OCI-M1 (cell line): ENCODE measurements at places on chromosomes 11 and 22.
A peak's percentile ranks its signal among the peaks of the same experiment; 100 is the strongest.

DNA sequence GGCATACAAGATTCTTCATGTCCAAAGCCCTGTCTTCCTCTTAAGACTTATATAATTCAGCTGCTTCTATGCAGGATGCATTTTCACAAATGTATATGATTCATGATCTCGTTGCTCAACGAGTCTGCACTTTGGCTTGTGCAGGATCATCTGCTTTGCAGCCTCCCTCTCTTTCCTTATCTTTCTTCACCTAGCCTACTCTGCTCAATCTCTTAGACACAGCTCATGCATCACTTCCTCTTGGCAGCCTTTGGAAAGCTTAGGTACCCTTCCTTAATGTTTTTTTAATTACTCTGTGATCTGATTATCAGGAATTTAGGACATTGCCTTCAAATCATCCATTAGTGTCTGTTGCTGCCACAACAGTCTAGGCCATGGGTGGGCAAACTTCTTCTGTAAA, 673.8 kb downstream of the NELL1 start:
- no peak for DNase-seq

GRCh38 chr11:46738887-46739286, 19.9 kb downstream of the F2 start:
- no peak for DNase-seq

GRCh38 chr11:115649461-115649860, 145.2 kb upstream of the CADM1 start:
- DNase-seq: no peak

DNA sequence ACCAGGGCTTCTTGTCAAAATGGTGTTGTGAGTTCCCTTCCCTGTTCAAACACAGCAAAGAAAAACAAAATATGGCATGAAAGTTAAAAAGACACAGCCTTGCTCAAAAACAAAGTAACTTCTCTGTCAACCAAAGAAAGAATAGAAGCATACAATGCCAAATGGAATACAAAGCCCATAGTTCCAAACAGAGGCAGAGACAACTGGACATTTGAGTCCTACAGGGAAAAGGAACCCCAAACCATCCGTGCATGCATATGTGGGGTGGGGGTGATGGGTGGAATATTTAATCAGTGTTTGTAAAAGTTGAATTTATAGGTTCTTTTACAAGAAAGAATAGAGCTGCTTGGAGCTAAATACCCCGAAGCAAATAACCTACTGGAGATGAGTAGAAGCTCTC, 218.7 kb downstream of the FAM76B start:
- DNase-seq: no peak

DNA sequence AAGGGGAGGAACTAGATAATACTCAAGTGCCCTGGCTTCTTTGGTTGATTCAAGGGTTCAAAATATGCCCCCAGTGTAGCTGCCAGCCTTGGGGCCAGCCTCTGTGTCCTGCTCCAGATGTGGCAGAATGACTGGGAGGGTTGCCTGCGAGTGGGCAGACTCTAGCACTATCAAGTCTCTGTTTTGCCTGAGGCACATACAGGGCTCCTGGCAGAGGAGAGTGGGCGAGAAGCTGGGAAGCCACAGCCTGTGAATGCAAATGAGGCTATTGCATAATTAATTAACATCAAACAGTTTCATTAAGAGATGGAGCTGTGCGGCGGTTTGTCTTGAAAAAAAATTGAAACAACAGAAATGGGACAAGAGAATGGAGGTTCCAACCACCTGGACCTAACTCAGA, 50.8 kb downstream of the BUD13 start:
- DNase-seq: no peak

GRCh38 chr11:123434262-123434661, 4.2 kb downstream of the GRAMD1B start:
- DNase-seq: peak; percentile 65

GRCh38 chr22:23219822-23220484, 39.6 kb downstream of the BCR start:
- peak; percentile 55 for DNase-seq

GRCh38 chr22:36901411-36902142, 11.9 kb upstream of the CSF2RB start:
- DNase-seq: peak; percentile 94

GRCh38 chr11:94968334-94968958, 4.9 kb downstream of the CWC15 start:
- peak; percentile 35 for DNase-seq

DNA sequence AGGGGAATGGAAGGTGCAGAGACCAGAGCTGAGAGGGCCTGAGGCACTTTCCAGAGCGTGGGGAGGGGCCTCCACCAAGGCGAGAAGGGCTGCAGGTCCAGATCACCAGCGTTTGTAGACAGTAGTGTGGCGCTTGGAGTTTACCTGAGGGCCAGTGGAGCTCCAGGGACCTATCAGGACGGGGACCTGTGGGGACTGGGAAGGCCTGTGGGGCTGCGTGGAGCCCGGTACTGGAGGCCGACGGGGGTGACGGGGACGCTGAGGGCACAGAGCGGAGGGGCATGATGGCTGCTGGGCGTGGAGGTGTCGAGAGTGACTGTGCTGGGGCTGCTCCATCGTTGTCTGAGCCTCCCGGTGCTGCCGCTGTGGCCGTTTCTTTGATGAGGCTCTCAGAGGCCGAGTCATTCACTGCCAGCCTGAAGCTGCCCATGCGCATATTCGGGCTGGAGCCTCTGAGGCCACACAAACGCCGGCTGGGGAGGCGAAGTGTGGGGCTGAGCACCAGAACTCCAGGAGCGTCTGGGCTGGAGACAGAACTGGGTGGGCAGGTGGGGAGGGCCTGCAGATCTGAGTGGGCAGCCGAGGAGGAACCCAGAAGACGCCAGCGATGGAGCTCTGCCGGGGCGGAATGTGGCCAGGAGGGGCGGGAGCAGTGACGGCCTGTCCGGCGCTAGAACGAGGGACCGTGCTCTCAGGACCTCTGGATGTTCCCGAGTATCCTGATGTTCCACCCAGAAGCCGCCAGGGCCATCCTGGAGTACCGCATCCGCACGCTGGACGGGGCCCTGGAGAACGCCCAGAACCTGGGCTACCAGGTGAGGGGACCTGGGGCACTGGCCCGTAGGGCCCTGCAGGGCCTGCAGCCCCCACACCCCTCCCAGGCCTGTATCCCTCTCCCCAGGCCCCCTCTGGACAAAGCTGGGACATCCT, 2.6 kb downstream of the PGGHG start:
- DNase-seq: no peak
